HTR-8/SVneo (cell line): ENCODE measurements at places on chromosomes 12 and 14.
A peak's percentile ranks its signal among the peaks of the same experiment; 100 is the strongest.

DNA sequence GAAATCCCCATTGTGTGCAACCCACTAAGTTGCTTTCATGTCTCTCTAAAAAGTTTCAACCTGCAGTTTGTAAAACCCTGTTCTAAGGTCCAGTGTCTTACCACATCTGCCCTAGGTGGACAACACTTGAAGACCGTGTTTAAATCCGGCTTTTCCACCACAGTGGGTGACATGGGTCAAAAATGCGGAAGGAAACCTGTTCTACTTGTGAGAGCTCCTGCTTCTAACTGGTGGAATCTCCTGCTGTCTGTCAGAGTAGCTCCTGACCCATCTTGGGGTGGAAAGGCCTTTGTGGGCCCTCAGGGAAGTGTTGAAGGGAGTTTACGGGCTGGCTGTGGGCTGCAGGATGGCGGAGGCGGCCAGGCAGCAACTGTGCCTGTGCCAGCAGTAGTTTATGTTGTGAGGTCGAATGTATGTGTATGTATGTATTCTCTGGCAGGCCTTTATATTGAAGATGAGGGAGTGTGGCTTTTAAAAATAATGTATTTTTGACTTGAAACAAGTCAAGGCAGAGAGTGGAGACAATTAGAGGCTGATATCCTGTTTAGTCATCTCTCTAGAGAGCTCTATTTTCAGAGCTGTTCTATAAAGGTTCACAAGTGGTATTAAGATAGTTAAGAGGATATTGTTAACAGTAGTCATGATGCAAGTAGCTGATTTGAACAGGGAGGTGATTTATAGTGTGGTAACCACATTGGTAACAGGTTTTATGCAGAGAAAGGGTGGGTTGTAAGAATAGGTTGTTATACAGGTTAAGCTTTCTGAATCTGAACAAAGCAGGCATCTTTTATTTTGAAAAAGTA is 67.0 kb downstream of the PRKCH start:
- peak; percentile 80 for DNase-seq

- peak; percentile 73 for DNase-seq
Observed at GRCh38 chr12:57452937-57453509, 2.1 kb upstream of the INHBE start.

GRCh38 chr14:103109535-103110441 is 13.5 kb upstream of the TNFAIP2 start:
- peak; percentile 84 for DNase-seq

- no peak for DNase-seq
Observed at GRCh38 chr14:94907626-94908261, 137.8 kb upstream of the GSC start.

- peak; percentile 2 for DNase-seq
Observed at GRCh38 chr14:83071888-83072501, 1538.3 kb upstream of the SEL1L start.

GRCh38 chr12:39277416-39277815 is 165.5 kb downstream of the KIF21A start:
- DNase-seq, result no peak

- DNase-seq, result no peak
Observed at GRCh38 chr12:64633940-64634337, 23.6 kb downstream of the RASSF3 start.

DNA sequence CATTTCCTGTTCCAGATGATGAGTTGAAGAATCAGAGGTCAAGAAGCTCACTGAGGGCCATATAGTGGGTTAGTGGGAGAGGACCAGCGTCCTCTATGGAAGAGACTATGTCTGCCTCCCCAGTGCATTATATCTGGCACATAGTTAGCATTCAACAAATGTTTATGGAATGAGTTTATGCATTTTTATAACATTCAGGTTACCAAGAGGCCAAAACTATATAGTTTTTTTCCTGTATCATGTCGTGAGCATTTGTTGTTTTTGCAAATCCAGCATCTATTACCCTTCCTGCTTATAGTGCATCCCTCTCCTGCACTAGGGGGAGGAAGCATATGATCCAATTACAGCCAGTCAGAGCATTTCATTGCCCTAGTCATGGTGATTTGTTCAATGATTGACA is 60.6 kb downstream of the SUDS3 start:
- peak; percentile 48 for DNase-seq

DNA sequence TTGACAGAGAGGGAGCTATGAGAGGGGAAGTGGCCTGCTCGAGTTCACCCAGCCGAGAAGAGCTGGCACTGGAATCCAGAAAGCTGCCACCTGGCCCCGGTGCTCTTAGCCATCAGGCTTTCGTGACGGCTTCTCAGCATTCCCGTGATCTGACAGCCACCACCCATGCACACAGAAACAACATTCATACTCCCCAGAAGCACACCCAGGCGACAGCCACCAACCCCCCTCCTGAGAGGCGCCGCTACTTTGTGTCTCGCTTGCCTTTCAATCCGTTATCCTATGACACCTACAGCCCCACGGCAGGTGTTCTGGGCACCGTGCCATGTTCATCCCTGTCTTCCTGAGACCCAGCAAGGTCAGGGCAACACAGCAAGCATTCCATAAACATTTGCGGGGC is 31.4 kb downstream of the PSMC1 start:
- no peak for DNase-seq

DNA sequence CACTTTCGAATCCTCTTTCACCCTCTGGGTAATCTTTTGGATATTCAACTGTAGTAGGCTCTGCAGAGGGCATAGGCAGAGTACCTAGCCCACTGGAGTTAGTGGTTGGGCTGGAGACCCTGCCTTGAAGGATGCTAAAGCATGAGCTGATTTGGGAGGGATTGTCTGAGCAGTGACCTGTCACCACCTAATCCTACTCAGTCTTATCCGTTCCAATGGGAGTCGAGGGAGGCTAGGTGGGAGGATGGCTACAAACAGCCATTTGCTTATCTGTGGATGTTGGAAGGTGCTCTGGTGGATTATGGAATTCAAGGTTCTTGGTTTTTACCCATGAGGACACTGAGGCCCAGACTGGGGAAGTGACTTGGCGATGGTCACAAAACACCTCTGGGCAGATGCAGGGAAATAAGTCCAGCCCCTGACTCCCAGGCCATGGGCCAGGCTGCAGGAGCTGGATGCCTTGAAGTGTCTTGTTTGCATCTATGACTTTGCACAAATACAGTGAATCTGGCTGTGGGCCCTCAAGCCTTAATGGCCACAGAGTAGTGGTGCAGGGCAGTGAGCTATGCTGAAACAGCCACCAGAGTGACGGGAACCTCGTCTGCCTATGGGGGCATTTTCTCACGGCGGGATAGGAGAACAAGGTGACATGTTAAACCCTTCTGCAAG is 3.7 kb downstream of the KMT5A start:
- DNase-seq, result no peak

- no peak for DNase-seq
Observed at GRCh38 chr14:65934070-65934435, 521.5 kb downstream of the FUT8 start.

DNA sequence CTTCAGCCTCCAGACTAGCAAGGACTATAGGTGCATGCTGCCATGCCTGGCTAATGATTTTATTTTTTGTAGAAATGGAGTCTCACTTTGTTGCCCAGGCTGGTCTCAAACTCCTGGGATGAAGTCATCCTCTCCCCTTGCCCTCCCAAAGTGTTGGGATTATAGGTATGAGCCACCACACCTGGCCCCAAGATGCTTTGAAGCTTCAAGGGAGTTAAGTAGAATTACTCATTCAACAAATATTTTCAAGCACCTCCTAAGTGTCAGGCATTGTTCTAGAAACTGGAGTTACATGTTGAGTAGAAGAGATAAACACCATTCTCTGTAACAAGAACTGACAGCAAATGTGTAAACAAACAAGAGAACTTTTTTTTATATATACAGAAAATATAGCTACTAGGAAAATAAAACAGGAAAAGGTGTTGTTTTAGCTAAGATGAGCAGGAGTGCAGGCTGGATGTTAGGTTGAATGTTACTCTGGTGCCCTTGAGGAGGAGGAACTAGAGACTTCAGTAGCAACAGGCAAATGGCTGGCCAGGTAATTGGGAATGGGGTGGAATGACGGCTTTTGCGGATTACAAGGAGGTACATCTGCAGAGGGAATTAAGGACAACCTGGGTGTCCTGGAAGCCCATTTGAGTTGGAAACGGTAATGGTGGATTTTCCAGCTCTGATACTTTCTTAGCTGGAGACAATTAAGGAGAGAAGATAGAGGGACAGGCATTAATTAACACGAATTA is 32.0 kb upstream of the CFAP54 start:
- DNase-seq, result no peak
